Aorta (tissue), 5 donors: ENCODE measurements at places on chromosomes 4 and X.

DNA sequence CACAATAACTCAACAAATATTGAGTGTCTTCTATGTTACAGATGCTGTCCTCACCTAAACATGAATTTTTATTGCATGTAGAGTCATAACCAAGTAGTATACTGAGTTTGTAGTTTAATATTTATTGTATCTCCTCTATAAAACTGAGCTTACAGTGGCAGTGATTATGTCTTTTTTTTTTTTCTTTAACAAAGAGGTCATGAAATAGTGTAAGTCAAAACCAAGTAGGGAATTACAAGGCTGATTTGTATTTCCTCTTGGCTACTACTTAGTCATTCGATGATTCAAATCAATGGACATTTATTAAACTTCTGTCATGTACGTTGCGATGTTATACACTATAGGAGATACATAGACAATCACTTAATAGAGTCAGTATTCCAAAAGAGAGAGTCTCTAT is 48.4 kb downstream of the IL15 start:
- no peak for DNase-seq

DNA sequence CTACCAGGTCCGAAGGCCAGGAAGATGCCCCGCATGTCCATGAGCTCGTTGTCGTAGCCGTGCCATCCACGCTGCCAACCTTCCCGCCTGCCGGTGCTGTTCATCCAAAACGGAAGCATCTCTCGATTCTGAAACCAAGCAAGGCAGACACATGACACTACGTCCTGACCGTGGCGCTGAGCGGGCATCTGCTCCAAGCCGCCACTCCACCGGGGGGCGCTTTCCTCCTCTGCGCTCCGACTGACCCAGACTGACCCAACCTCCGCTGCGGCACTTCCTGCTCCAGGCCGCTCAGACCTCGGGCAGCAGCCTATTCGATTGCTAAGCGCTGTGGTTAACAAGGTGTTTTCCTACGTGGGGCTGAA is 120.5 kb downstream of the ENPP6 start:
- peak; percentile 88 for DNase-seq

DNA sequence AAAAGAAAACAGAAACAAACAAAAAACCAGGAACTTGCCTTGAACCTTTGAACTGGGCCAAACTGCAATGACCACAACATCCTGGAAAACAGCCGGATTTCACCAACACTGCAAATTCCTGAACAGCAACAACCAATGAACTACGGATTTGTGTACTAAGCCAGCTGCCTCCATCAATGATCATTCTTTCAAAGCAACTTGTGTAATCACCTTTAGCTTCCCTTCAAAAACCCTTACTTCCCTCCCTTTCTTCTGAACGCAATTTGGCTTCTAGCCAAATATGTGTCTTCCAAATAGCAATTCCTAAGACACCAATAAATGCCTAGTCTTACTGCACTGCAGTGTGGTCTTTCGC is 98.5 kb upstream of the FAM47C start:
- DNase-seq, result no peak

DNA sequence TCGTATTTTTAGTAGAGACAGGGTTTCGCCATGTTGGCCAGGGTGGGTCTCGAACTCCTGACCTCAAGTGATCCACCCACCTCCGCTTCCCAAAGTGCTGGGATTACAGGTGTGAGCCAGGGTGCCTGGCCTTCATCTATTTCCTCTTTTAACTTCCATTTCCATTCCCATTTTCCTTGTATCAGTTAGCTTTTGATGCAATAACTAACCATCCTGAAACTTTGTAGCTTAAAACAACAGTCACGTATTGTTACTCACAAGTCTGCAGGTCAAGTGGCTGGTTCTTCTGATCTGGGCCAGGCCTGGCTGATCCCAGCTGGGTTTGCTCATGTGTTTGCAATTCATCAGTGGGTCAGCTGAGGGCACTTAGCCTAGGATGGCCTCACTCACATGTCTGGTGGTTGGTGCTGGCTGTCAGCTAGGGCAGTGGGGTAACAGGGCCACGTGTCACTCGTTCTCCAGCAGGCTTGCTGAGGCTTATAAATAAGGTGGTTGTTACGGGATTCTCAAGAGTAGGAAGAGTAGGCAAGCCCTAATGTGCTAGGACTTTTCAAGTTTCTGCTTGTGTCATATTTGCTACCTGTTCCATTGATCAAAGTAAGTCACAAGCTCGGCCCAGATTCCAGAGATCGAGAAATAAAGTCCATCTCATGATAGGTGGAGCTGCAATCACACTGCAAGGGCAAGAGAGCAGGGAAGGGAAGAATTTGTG is 88.2 kb downstream of the SOWAHB start:
- DNase-seq, result no peak

DNA sequence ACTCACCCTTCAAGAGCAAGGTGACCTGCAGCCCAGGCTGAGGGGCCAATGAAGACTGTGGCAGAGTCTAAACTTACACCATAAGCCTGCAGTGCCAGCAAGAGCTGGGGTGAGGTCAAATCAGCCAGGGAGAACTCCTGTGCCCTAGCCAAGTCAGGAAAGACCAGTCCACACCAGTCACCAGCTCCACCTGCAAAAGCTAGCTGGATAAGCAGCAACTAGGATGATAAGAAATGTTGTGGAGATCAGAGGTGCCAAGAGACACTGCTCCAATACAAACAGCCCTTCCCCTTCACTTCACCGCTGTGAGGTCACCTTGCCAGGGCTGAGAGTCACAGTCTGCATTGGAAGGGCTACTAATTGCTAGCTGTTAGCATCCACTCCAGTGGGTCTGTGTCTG is 31.3 kb downstream of the NIPAL1 start:
- DNase-seq, result no peak

GRCh38 chr4:166017804-166018203 is 144.8 kb downstream of the TLL1 start:
- DNase-seq, result no peak

- no peak for DNase-seq
Observed at GRCh38 chr4:2269618-2270163, 7.8 kb upstream of the MXD4 start.

- no peak for DNase-seq
Observed at GRCh38 chr4:89954906-89955695, 60.4 kb downstream of the MMRN1 start.

- no peak for DNase-seq
Observed at GRCh38 chr4:67452100-67452845, 93.0 kb downstream of the CENPC start.

GRCh38 chrX:10177601-10178000 is 20.8 kb downstream of the CLCN4 start:
- DNase-seq, result no peak

DNA sequence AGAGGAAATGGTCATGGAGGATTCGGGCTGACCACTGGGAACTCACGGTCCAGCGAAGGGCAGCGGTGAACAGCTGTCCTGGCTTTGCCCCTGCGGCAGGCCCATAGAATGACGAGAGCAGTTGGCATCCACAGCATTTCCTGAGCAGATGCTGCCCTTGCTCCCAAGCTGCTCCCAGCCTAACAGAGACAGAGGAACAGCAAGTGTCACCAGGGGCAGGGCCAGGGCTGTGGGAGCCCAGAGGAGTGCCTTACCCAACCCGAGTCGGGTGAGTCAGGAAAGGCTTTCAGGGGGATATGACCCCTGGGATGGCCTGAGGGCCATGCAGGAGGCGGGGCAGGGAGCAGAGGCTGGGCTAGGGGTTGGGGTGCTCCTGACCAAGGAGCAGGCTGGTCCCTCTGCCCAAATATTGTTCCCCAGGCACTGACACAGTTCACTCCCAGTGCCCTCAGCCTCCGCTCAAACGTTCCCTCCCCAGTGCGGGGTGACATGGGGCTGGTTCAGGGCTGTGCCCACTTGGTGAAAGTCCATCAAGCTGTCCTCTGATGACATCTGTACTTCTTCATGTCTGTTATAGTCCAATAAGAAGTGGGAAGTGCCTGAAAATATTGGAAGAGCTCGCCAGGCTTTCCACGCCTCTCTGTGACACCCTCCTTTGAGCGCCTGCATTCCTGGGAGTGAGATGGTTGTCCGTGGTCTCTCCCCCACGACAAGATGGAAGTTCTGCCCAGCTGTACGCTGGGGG is 64.7 kb upstream of the GPR78 start:
- DNase-seq, result no peak

DNA sequence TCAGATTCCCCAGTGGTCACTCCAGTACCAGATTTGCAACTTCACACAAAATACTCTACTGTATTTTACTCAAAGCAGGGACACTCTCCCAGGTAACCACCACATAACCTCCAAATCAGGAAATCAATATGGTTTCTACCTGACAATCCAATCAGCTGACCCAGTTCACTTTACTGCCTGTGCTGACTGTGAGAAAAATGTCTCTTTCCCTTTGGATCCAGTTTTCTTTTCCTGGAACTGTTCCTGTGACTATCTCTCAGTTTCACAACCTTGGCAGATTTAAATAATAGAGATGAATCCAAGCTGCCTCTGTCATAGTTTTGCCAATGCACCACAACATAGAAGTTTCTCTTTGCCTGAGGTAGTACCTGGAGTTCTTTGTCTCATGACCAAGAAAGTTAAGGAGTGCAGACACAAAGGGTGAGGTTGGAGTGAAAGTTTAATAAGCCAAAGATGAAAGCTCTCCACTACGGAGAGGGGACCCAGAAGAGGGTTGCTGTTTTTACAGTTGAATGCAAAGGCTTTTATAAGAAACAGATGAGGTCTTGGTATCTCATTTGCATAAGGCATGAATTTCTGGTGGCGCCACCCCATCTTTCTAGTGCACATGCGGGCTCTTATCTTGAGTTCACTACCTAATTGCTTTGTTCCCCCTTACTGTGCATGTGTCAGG is 29.7 kb upstream of the IL9R start:
- no peak for DNase-seq

DNA sequence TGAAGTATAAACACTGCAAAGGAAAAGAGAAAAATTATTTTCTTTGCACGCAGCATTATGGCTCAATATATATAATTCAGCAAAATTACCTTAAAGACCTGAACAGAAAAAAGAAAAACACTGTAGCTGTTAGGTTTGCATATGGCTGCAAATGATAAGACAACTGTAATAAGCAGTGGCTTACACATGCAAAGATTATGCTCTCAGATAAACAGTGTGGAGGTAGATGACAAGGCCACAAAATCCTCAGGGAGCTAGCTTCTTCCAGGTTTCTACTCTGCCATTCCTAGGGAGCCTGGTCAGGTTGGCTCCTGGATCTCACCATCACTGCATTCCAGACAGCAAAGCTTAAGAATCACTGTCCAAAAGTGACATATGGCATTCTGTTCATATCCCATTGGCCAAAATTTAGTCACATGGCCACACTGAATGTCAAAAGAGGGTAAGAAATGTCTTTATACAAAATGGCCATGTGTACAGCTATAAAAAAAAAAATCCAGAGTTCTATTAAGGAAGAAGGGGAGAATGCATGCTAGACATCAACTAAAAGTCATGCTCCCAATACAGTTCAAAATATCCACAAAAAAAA is 195.2 kb upstream of the SLC7A11 start:
- DNase-seq, result no peak

DNA sequence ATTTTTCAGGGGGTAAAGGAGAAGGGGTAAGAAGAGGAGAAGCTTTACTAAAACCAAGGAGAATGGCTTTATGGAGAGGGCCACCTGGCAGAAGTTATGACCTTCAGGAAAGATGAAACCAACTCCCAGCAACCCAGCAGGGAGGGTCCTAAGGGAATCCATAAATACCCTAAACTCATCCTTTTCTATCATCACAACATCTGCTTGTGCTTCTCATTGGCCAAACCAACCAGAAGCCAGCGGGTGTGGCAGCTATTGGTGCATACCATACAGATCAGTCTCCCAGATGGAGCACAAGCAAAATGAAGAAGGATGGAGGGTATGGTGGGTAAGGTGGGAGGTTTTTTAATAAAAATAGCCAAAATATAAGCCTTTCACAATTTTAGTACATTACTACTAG is 58.5 kb upstream of the ARSJ start:
- DNase-seq, result no peak

DNA sequence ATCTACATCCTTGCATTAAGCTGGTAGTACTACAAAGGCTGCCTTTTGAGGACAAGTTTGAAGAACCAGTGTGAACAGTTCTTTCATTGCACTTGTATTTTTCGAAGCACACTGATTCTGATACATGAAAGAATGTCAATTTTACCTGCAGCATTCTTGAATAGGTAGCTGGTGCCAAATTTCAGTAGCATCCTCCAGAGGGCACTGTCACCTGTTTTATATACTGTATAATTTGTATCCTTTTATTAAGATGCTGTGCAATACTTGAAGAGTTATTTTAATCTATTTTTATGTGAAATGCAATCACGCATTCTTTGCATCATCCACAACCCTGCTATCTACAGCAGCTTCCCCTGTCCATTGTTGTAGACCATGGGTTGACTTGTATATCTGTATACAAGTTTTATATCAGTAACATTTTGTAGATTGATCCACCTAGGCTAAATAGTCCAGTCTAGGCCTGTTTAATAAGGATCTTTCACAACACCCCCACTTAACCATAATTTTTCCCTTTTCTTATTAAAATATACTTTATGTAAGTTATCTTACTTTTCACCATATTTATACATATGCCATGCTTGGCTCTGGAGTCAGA is 325.7 kb downstream of the PCDH7 start:
- no peak for DNase-seq

- no peak for DNase-seq
Observed at GRCh38 chrX:64976673-64977040, 407 bp upstream of the ZC4H2 start.

DNA sequence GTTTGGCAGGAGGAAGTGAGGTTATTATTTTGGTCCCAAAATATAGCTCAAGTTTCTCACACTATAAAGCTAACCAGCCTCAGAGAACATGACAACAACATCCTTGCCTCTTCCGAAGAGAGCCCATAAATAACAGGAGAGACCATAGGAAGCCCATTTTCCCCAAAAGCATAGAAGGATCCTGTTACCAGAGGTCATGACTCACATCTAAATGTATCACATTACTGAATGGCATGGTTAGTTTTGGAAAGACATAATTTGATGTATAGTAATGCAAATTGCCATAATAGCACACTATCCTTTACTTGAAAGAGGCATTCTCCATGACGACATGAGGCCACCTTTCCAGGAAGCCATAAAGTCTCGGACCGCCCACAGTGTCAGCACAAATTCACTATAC is 238.8 kb upstream of the GRIA3 start:
- DNase-seq, result no peak

DNA sequence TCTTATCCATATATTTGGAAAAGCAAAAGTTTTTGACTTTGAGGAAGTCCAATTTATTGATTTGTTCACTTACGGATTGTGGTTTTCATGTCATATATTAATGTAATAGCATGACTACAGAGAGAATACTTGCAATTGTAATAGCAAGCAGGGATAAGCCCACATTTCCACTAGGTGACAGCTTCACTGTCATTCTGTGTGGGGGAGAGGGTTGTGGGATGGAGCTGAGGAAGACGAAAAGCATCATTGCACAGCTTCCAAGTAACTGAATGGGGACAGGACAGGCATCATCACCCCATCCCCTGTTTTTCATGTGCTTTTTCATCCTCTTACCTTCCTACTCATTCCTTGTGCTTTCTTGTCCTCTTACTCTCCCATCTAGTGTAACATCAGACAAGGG is 31.4 kb downstream of the BEX3 start:
- DNase-seq, result no peak

DNA sequence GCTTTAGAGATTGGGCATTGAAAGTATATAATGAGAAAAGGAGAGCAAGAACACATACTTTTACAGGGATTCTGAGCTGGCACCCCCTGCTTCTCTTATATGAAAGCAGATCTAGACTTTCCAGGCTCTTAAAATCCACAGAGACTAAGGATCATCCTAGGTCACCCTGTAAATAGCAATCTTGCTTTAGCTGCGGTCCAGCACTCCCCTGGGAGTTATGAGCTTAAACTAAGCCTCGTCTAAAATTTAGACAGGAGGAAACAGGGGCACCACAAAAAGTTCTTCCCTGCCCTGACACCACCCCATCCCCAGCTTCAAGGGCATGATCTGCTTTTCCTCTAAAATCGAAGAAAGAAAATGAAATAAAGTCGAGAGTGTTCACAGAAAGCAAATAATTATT is 143.3 kb upstream of the KCNIP4 start:
- DNase-seq, result no peak
